ENCODE measurements at places on chromosomes 3 and 15. TPM values are rescaled to one million over a fixed set of nuclear protein-coding genes. Genes with fewer than 3 reads are reported as not detected.

DNA sequence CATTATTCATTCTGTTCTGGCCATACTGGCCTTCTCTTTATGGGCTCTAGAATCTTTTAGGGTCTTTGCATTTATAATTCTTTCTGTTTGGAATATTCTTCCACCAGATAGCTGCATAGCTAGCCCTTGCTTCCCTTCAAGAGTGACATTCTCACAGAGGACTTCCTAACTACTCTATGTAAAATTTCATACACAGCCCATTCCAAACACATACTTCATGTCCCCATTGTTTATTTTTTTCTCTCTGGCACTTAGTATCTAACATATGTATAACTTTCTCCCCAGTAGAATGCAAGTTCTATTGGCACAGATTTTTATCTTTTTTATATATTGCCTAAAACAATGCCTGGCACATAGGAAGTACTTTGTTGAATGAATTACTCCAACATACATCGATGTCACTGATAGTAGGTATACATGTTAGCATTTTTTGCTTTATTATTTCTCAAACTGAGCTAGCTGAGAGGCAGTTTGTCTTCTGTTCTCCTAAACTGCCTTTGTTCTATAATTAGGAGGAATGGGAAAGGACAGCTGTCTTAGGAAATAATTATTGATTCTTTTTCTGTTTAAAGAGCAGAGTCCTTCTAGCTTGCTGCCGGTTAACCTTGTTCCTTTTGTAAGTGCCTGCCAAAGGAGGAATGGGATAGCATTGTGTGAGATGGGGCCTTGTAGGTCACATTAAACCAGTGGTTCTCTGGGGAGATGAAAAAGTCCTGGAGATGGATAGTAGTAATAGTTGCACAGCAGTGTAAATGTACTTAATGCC lies 7.9 kb downstream of the FAM162A start:
- no peak for DNase-seq

- DNase-seq = peak; percentile 75
Observed at GRCh38 chr15:90248789-90249202, 560 bp upstream of the TTLL13 start.

Gene CASR
- not detected for total RNA-seq

DNA sequence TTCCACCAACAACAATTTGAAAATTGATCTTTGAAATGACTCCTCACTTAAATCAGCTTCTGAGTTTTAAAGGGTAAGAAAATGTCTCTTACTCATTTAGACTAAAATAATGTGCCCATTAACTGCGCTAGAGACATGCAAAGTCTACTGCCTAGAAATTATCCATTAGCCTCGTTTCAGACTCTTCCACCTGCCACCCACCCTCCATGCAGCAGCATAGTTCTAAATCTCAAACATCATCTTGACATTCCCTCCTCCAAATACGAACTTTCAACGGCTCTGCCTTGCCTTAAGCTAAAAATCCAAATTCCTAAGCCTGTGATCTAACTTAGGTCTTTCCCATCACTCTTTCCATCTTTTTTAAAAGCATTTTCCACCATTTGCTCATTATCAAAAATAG lies 66.6 kb upstream of the ST8SIA2 start:
- no peak for DNase-seq

Gene EDC3
- total RNA-seq = 17.8 TPM

GRCh38 chr3:170057550-170057949 lies 19.8 kb downstream of the GPR160 start:
- no peak for DNase-seq

DNA sequence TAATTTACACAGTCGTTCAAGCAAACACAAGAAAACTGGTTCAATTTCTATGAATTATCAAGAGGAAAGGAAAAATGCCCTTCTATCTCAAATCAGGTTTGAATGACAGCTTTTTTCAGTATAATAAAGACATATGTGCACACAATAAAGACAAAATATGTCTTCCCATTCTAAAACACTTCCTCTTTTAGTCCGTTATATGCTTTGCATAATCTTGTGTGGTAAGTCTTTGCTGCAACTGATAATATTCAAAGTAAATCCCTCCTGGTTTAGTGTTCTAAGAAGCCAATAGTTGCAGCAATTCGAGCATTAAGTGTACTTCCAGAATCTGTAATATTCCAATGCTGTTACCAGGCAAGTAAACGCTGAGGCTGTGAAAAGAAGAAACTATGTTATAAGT lies 43.7 kb upstream of the MAPKBP1 start:
- DNase-seq = no peak

- DNase-seq = no peak
Observed at GRCh38 chr3:42070524-42070923, 20.6 kb upstream of the TRAK1 start.

Gene RTP4
- 0.94 TPM for total RNA-seq

GRCh38 chr15:66504563-66505429 lies at the start of the genes RPL4 and ZWILCH:
Gene RPL4, minus strand, starts transcription at chr15:66504855. Its CDS starts 65 bp downstream, at chr15:66504790.
Gene ZWILCH, plus strand, starts transcription at chr15:66505326. Its CDS starts 13 bp downstream, at chr15:66505339.
- DNase-seq = peak; percentile 88

DNA sequence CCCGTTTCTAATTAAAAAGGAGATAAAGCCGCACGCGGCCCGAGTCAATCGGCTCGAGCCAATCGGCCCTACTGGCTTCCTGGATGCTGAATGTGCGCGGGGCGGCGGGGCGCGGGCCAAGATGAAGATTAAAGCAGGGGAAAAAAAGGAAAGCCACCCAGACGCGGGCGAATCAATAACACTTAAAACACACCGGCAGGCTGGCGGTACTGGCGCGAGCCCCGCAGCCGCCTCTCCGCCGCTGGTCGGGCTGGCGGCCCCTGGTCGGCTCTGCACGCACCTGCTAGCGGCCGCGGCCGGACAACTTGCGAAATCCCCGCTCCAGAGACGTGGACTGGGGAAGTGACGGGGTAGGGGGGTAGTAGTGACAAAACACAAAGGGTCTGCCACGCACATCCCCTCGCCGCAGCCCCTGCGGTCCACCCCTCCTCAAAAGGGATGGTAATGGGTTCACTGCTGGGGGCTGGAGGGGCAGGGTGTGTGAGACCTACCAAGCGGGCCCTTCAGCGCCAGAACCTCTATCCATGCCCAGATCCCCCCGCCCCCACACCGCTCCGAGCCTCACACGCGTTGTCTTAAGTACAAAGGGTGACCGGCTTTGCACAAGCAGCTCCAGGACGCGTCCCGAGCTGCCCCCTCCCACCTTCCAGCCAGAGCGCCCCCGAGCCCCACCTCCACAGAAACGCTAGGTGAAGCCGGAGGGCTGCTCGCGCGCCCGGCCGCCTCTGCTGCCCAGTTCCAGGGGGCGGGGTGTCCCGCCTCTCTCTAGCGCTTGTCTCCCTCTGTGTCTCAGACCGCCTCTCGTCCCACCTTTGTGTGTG lies 1.4 kb downstream of the WNT7A start:
- peak; percentile 55 for DNase-seq

- DNase-seq = no peak
Observed at GRCh38 chr15:96969732-96970710, 639.5 kb downstream of the NR2F2 start.

- DNase-seq = no peak
Observed at GRCh38 chr3:114857299-114857701, 289.8 kb downstream of the ZBTB20 start.

DNA sequence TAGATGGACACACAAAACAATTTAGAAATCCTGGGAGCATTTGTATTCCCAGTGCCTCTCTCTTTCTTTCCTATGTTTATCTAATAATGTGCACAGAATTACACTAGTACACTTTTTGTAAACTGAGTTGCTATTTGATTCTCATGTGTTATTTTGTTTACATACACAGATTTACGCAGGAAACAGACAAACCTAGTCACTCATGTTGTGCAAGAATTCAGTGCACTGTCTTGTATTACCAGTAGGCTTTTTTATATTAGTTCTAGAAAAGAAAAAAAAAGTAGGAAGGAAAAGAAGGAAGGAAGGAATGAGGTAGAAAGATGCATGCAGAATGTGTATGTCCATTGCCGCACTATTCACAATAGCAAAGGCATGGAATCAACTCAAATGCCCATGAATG lies 257.4 kb downstream of the AGBL1 start:
- no peak for DNase-seq

- DNase-seq = no peak
Observed at GRCh38 chr3:127848131-127849129, 26.1 kb upstream of the MGLL start.

Gene MINDY2
- 33.4 TPM for total RNA-seq

GRCh38 chr15:85456798-85457197 lies 76.4 kb downstream of the AKAP13 start:
- no peak for DNase-seq

Gene XCR1
- not detected for total RNA-seq

DNA sequence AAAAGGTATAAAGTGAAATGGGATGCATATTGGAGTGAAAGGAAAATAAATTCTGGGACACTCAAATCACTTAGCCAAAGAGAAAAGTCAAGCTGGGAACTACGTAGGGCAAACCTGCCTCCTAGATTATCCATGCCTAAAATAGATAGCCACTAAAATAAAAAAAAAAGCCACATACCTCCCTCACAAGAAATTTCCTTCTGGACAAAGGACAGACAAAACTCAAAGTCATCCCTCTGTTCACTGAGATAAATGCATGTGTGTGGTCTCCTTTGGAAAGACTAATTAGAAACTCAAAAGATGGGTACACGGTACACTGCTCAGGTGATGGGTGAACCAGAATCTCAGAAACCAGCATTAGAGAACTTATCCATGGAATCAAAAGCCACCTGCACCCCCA lies 65.2 kb upstream of the MME start:
- no peak for DNase-seq

DNA sequence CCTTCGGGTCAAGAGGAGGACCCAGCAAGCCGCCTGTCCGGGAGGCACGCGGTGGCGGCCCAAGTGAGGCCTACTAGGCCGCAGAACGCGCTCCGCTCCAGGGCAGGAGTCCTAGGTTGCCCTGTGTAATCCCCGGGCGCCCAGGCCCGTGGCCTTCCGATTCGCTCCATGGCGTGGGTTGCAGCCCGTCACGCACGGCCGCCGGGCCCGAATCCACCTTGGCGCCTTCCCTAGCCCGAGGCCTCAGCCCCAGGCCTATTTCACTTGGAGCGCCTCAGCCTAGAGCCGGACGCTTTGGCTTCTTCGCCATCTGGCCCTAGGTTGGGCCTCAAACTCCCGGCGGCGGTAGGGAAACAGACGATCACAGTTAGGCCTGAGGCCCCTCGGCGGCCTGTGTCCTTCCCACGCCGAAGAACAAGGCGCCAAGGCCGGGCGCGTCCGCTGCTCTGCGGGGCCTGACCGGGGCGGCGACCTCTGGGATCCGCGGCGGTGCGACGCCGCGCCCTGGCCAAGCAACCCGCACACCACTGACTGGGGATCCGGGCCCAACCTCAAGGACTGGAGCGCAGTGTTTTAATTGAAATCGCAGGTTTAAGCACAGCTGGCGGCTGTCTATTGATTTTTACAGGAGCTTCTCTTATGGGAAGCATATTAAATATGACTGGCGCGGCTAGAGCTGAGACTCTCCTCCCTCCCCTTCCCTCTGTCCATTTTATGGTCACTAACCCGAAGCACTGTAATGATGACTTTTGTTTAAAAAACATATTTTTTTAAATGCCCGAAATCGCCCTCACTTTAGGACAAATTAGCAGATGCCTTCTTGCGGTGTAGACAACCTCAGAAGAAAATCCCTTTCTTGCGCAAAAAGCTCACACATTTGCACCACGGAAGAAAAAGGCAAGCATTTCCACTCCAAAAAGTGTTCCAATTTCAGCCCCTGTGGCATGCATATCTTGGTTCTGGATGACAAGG lies 3.8 kb upstream of the FEZF2 start:
- DNase-seq = no peak

Gene CFAP20DC
- 0.08 TPM for total RNA-seq

Gene C15orf62
- not detected for total RNA-seq

DNA sequence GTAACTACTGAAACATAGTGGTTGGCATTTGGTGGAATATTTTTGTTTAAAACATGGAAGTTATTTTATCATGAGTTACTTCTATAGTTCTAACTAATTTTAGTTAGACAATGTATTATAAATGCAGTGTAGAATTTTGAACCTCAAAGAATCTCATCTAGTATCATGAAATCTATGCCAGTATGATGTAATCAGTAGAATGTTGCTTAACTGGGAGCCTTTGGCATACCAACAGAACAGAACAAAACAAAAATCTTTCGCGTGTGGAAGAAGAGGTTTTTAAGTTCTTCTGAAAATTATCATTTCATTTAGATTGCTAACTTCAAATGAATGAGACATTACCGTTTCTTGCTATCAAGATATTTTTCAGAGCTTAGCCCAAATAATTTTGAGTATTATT lies 98.4 kb upstream of the LRRFIP2 start:
- no peak for DNase-seq

DNA sequence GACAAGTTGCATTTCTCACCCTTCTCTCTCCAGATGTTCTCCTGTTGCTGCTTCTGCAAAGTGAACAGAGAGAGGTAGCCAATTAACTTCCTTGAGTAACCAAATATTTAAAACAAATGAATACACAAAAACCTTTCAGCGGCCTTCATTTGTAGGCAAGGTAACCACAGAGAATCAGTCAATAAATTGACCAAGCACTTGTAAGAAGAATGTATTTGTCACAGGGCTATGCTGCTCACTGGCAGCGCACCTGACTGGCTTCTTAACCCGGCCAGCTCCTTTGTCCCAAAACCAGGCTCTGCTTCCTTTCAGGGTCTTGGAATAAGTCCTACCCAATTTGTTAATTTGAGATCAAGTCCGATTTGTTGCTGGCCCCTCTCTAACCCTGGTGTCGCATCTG lies 43.5 kb upstream of the STXBP5L start:
- no peak for DNase-seq

Gene SLC38A3
- total RNA-seq = 6.6 TPM

GRCh38 chr15:76313731-76314130 lies 2.5 kb upstream of the ETFA start:
- DNase-seq = no peak

Gene AVEN
- total RNA-seq = 14.4 TPM

All from cardiac septum (tissue), 1 donor.